ENCODE measurements at places on chromosomes 3 and 15.

DNA sequence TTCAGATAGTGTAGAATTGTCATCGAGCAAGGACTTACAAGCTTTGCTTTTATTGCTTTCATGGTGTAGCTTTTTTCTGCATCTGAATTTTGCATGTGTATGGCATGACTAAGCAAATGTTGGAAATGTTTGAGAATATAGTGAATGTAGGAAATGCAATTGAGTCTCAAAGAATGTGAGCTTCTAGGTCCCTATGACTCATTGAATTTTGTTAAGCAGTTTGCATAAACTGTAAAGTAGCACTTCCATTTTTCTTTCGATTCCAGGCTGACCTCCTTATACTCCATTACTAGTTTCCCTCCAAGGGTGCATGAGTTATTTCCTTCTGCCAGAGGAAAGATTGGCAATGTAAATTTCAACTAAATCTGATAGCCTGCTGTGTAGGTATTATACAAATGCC, 619.2 kb downstream of the DIPK2A start:
- no peak for DNase-seq

- DNase-seq = no peak
Observed at GRCh38 chr15:93543093-93543492, 454.1 kb upstream of the RGMA start.

- peak; percentile 4 for DNase-seq
Observed at GRCh38 chr3:143847787-143848631, at the start of gene SLC9A9. SLC9A9 (minus strand) TSS chr3:143848468; CDS start chr3:143848322, 146 bp downstream.

DNA sequence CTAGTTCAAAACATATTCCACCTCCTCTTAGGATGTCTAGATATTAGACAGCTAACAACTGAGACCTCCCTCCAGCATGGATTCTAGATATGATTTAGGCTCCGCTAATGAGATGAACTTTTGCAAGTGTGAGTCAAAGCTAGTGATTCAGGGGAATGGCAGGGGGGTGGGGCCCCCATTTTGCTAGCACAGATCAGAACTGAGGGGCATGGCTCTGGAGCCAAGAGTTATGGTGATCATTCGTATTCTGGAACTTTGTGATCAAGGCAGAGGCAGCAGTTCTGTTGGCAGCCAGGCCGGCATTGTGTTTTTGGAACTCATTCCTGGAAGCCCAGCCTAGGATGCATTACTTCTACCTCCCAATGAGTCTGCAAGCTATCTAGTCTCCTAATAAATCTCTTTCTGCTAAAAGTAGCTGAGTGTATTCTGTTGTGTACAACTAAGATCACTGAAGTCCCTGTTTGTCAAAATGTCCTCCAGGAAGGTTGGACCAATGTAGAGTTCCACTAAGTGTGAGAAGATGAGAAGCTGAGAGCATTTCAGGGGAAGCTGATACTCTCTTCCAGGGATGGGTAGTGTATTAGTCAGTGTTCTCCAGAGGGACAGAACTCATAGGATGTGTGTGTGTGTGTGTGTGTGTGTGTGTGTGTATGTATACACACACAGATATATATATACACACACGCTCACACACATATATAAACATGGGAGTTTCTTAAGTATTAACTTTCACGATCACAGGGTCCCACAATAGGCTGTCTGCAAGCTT, 312.7 kb downstream of the TLE3 start:
- no peak for DNase-seq

GRCh38 chr3:17357035-17357710, 385.3 kb downstream of the TBC1D5 start:
- no peak for DNase-seq

DNA sequence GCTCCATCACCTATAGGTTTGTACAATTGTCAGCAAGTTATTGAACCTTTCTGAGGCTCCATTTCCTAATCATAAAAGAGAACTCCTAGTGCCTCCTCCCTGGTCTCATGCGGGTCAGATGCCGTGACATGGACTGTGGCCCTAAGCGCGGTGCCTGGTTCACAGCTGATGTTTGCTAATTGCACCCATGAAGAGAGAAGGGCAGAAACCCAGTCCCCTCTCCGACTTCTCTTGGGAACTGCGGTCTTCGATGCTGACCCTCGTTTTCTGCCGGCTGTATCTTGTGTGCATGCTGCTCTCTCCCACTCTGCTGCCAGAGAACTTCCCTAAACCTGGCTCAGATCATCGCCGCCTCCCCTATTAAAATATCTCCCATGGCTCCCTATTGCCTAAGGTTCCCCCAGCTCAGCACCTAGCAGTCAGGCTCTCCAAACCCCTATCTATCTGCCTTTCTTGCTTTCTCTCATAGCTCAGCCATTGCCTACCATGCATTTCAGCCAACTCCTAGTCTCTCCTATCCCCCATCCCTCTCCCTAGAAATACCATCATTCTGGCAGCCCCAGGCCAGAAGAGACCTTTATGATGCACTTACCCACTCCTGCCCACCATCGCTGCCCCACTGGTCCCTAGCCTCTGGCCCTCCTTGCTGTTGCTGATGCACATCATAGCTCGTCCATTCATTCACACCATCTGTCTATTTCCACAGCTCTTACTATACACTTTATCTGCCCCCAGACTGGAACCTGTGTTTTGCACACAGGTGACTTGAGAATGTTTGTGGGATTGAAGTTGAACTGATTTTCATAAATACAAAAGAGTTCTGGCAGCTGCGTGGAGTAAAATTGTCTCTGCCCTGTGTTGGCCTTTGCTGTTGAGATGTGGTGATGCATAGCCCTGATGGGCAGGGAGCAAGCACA, 6.6 kb downstream of the ISG20 start:
- no peak for DNase-seq

- peak; percentile 9 for DNase-seq
Observed at GRCh38 chr3:8501371-8502131, at the start of gene LMCD1. LMCD1 (plus strand) TSS chr3:8501823; CDS start chr3:8501939, 116 bp downstream.

DNA sequence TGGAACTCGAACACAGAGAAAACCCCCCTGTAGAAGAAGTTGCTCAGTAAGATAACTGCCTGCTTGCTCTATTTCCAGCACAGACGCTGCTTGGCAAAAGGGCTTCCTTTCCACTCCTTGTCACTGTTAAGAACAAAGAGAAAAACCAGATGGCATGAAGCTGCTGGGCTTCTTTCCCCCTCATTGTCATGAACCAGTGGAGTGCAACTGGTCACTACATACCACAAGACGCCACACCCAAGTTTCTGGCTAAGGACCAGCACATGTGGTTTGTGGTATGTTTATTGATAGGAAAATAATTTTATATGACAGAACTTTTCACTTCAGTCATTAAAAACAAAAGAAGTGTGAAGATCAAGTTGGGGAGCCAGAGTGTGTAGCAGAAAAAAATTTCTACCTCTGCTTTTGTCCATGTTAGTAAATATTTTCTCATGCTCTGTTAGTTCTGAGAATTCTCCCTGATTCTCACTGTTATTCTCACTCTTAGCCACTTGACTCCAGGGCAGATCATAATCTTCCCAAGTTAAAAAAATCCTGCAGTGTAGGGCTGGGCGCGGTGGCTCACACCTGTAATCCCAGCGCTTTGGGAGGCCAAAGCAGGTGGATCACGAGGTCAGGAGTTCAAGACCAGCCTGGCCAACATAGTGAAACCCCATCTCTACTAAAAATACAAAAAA, 37.9 kb downstream of the CLK3 start:
- no peak for DNase-seq

DNA sequence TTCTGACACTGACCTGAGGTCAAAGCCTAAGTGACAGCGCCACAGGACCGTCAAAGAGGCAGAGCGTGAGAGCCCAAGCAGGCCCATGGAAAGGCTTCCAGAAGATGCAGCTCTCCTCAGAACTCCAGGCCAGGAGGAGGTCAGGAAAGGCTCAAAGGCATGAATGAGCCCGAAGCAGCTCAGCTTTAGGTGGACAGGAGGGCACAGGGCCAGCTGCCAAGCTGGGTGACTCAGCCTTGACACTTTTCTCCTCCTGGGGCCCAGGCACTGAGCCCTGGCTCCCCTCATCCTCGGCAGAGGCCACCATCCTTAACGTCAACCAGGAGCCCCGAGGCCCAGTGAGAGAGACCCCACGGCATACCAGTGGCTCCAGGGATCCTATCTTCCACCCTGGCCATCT, 62.9 kb downstream of the ADCY5 start:
- DNase-seq = no peak

GRCh38 chr3:55804170-55805095, 317.3 kb upstream of the WNT5A start:
- no peak for DNase-seq

GRCh38 chr15:23823508-23823907, 136.4 kb upstream of the NDN start:
- no peak for DNase-seq

GRCh38 chr3:44104668-44105321, 136.9 kb upstream of the TOPAZ1 start:
- DNase-seq = no peak

DNA sequence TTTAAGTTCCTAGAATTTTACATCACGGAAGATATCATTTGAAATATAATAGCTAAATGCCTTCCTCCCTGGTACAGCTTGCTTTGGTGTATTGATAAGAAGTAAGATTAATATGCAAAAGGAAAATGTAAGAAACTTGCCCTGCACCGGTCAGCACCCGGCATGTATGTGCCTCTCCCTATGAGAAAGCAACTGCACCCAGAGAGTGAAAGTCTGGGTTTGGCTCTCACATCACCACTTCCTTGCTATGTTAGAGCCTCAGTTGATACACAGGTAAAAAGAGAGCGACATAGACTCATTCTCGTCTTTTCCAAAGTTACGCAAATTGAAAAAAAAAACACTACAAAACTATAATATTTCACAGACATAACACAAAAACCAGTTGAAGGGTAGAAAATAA, 96.7 kb downstream of the FOXP1 start:
- DNase-seq = no peak

DNA sequence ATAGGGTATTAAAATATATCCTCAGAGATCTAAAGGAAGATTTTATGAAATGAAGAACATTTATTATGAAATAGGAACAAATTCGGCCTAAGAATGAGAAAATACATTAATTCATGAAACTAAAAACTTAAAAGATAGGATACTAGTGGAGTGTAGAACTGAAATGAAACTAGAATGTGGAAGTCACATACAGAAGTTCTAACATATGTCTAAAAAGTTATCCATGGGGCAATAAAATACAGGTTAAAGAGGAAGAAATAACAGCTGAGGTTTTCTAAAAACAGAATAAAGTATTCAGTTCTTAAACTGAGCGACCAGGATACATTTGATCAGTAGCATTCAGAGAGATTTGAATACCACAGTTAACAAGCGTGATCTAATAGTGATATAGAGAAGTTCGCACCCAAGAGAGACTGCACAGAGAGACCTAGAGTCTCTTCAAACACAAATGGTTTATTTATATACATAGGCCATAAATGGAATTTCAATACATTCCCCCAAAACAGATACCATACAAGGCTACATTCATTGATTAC, 85.9 kb downstream of the FEZF2 start:
- no peak for DNase-seq

DNA sequence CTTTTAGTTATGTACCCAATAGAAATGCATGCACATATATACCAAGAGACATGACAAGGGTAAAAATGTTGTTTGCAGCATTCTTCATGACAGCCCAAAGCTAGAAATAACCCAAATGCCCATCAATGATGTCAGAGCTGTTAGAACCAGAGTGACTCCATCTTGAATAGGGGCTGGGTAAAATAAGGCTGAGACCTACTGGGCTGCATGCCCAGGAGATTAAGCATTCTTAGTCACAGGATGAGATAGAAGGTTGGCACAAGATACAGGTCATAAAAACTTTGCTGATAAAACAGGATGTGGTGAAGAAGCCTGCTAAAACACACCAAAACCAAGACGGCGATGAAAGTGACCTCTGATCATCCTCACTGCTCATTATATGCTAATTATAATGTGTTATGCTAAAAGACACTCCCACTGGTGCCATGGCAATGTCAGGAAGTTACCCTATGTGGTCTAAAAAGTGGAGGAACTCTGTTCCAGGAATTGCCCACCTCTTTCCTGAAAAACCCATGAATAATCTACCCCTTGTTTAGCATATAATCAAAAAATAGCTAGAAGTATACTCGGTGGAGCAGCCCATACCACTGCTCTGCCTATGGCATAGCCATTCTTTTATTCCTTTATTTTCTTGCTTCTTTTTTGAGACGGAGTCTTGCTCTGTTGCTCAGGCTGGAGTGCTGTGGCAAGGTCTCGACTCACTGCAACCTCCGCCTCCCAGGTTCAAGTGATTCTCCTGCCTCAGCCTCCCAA, 32.9 kb downstream of the ZBTB11 start:
- no peak for DNase-seq

DNA sequence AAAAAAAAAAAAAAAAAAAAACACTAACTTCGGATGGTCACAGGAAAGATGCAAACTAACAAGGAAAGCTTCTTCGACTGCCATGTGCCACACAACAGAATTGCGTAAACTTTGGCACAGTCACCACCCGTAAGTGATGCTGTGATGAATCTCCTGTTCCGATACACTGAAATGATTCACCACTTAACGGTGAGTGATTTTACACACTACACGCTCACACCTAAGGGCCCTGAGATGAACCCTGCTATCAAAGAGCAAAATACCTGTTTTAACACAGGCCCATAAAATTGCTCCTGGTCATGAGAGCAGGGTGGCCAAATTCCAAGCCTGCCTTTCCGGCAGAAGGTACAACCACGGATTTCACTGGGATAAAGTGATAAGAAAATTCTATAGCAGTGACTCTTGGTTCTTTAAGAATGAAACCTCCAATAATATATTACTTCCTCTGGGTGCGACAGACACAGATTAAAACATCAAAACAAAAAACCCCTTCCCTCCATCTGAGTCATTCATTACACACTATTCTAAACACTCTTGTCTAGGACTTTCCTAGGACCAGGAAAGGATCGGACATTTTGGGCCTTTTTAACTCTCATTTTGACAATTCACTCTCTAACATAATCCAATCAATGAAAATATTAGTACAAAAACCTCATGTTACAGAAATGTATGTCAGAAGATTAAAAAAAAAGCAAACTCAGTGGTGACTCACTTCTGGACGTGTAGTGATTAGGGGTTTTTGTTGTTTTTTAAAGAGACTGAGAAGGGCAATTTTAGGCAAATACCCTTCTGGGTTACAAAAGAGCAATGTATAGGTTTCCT, 28.3 kb downstream of the LRIG1 start:
- DNase-seq = no peak

GRCh38 chr3:54705730-54706129, 222.1 kb downstream of the LRTM1 start:
- no peak for DNase-seq

- DNase-seq = no peak
Observed at GRCh38 chr15:26157081-26157480, 294.0 kb upstream of the ATP10A start.

DNA sequence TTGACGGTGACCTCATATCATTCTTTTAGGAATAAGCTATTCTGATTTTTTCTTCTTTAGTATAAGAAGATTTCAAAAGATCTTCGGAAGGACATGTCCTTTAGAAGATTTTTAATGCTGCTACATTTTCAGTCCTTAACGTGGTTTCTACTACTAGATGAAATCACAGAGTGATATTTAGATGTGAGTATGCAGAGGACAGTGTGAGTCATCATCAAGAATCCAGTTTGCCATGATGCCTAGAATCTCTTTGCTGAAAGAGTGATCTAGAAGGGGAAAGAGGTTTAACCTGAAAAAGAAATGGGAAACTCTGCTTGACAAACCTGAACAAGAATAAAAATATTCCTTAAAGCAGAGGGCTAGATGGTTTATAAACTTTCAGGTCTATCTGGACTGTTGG, 43.2 kb downstream of the SLC7A14 start:
- DNase-seq = no peak

- DNase-seq = no peak
Observed at GRCh38 chr3:95134693-95135413, 1072.0 kb downstream of the NSUN3 start.

- no peak for DNase-seq
Observed at GRCh38 chr15:68204776-68205557, at the start of gene CALML4. CALML4 (minus strand) TSS chr15:68205332; CDS start chr15:68205247, 85 bp downstream.

GRCh38 chr15:96538491-96538890, 208.0 kb downstream of the NR2F2 start:
- no peak for DNase-seq
